ENCODE measurements at places on chromosomes 16 and 17. TPM values are rescaled to one million over a fixed set of nuclear protein-coding genes. Genes with fewer than 3 reads are reported as not detected.
A peak's percentile ranks its signal among the peaks of the same experiment; 100 is the strongest.

DNA sequence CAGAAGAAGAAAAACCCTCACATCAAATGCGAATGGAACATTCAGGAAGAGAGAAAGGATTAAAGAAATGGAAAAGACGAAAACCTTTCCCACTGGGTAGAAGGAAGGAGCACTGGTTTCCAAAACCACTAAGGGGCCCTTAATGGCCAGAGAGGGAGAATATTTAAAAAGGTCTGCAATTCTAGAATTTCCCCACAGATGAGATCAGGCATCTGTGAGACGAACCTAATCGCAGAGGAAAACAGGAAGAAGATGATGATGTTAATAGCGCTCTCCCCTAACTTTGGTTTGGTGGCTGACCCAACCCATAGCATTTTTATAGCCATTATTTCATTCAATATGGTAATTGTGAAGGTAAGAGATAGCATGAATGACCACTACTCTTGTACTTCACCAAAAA lies 32.8 kb downstream of the XYLT1 start:
- no peak for DNase-seq

DNA sequence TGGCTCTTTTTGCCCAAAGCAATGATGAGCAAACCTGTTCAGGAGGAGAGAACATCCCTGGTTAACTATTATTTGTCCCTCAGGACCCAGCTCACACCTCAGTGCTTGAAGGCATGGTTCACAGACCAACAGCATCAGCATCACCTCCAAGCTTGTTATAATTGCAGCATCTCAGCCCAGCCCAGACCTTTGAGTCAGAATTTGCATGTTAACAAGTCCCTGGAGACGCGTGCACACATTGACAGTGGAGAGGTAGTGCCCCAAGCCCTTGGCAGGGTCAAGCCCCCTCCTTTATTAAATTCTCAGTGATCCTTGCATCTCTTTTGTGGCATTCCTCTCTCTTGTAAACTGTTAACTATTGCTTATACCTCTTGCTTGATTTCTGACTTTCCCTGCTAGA lies 488.6 kb downstream of the HAPSTR1 start:
- DNase-seq, result no peak

DNA sequence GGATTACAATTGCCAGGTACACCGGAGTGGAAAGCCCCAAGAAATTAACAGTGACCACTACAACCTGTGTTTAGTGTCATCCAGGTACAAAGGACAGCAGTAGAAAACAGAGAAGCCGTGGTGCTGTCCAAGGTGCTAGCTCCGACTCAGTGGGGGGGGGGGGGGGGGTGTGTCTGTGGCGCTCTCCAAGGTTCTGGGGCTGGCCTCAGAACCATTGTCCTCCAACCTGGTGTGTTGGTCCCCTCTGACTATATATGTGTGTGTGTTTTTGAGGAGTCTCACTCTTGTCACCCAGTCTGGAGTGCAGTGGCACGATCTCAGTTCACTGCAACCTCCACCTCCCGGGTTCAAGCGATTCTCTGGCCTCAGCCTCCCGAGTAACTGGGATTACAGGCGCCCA lies 5.8 kb upstream of the ZNF23 start:
- DNase-seq, result no peak

GRCh38 chr16:24747441-24747840 lies 18.0 kb downstream of the TNRC6A start:
- no peak for DNase-seq

GRCh38 chr17:65885541-65886312 lies 306.2 kb downstream of the CEP112 start:
- DNase-seq, result no peak

DNA sequence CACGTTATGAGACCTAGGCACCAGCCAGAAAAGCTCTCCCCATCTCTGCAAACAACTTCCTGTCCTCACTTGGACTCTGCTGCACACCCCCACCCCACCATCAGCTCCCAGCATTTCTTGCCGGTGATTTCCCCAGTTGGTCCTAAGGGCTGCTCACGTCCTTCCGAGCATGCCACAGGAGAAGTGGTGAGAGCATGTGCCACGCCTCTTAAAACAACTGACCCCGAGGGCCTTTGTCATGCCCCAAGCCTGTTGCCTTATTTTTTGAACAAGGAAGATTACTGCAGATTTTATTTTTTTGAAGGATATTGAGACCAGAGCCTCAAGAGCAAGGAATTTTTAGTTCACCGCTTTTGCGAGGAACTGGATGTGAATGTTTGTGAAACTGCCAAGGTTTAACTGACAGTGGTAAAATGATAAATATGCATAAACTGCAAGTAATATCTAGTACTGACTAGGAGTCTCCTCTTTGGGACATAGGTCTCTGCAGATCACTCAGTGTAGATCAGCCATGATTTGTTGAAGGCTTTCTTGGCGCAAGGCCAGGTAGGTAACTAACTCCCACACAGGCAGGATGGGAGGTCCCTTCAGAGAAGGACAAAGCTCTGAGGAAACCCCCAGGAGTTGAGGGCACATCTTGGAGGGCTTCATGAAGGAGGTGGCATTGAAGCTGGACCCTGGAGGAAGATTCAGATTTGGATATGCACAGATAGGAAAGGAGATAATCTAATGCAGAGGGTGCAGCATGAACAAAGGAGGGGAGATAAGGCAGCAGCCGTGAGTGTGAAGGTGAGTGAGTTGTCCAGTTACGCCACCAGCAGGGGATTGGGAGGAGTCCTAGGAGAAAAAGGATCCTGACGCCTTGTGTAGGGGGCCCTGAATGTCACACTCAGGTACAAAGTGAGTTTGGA lies 44.7 kb downstream of the TMEM132E start:
- DNase-seq, result no peak

- no peak for DNase-seq
Measured at GRCh38 chr16:19861133-19861532, 23.5 kb downstream of the GPRC5B start.

CRYM gene
- total RNA-seq, result not detected

PRKCB gene
- 229 TPM for total RNA-seq

DNA sequence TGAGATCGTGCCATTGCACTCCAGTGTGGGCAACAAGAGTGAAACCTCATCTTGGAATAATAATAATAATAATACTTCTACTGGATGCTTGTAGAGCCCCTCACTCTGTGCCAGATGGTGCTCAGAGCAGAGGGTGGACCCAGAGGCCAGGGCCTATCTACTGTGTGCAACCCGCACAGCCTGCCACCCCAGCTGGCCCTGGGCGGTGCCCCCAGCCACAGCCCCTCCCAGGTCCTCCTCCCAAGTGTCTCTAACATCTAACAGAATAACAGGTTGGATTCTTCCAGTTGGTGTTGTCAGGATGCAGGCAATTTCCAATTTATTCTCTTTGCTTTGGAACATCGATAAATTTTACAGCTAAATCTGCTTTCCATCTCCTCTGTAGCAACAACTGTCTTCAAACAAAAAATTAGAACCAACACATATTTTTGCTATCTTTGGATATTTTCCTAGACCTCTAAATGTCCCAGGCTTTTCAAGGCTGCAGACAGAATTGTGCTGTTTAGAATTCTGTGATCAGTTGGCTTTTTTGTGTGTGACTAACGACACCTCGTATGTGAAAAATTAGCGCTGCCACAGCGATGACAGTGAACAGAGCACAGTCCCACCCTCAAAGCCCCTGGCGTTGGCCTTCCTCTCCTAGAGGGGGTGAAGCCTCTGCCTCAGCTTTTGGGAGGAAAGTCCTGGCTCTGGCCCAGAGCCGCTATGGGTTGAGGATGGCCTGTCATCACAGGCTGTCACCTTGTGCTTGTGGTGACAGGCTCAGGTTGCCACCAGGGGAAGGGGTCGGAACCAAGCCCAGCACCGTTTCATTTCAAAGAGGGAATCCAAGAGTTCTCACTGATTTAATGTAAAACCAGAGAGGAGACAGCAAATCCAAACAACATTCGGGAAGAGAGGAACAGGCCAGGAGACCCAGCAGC lies 7.6 kb upstream of the EVPL start:
- no peak for DNase-seq

DNA sequence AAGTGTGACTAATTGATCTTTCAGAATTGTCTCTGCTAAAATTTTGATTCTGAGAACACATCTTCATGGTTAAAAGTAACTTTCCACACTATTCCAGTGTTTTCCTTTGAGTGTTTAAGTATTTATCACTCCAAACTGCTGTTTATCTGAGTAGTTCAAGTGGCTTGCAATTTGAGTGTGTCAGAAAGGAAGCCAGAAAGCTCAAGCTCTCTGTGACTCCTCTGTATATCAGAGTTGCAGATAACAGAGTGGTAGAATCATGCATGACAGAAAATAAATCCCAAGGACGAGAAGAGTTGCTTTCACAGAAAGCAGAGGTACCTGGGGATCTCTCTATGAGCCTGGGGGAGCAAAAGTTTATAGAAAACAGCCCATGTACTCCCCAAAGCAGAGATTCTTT lies 130.0 kb downstream of the CYB561 start:
- DNase-seq, result no peak

GRCh38 chr17:19274893-19275292 lies 37.7 kb downstream of the EPN2 start:
- peak; percentile 36 for DNase-seq

GRCh38 chr17:2478458-2478857 lies 33.2 kb downstream of the METTL16 start:
- DNase-seq, result no peak

SCGB1C2 gene
- not detected for total RNA-seq

DNA sequence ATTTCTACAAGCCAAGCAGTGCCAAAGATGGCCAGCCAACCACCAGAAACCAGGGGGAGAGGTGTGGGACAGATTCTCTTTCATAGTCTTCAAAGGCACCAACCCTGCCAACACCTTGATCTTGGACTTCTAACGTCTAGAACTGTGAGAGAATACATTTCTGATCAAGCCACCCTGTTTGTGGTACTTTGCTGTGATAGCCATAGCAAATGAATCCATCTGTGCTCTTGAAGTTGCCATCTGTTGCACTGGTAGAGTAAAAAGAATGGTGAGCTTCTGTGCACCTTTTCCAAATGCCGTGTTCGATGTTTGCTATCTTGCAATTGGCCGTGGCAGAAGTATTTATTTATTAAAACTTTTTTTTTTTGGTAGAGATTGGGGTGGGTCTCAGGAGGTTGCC lies 16.7 kb upstream of the ADGRG1 start:
- DNase-seq, result no peak

CD300LF gene
- 30.0 TPM for total RNA-seq

TERB1 gene
- total RNA-seq, result not detected

DNA sequence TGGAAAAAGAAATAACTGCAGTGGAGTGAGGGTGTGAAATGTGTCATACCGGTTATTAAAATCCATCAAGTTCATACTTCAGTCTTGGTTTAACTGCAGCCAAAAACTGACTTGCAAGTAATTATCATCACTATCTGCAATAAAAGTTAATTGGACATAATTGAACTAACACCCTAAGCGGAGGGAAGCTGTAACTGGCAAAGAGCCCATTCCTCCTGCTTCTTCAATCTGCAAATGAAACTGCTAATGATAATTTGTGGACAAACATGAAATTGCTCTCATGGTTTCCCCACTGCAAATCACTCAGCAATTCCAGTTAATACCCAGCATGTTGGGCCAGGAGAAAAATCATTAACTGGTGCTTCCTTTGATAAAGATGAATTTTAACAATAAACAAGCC lies 46.5 kb downstream of the FAM222B start:
- DNase-seq, result no peak

CNTD1 gene
- not detected for total RNA-seq

GRCh38 chr17:382644-383533 lies 30.3 kb upstream of the RPH3AL start:
- DNase-seq, result peak; percentile 6

DNA sequence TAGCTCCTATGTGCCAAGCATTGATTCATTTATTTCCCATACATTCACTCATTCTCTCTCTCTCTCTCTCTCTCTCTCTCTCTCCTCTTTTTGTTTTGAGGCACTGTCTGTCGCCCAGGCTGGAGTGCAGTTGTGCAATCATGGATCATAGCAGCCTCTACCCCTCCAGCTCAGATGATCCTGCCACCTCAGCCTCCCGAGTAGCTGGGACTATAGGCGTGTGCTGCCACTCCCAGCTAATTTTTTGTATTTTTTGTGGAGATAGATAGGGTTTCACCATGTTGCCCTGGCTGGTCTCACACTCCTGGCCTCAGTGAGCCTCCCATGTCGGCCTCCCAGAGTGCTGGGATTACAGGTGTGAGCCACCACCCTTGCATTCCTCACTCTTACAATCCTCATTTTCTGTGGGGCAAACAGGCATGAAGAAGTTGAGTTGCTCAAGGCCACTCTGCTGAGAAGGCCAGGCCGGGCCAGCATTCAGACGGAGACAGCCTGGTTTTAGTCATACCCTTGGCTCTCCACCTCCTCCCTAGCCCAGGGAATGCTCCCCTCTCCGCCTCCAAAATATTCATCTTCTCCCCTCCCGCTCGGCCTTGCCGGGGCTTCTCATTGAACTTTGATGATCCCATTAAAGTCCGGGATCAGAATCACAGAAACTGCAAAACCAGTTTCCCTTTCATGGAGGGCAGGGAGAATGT lies 765 bp upstream of the PRM2 start:
- no peak for DNase-seq

HSPB9 gene
- not detected for total RNA-seq

DNA sequence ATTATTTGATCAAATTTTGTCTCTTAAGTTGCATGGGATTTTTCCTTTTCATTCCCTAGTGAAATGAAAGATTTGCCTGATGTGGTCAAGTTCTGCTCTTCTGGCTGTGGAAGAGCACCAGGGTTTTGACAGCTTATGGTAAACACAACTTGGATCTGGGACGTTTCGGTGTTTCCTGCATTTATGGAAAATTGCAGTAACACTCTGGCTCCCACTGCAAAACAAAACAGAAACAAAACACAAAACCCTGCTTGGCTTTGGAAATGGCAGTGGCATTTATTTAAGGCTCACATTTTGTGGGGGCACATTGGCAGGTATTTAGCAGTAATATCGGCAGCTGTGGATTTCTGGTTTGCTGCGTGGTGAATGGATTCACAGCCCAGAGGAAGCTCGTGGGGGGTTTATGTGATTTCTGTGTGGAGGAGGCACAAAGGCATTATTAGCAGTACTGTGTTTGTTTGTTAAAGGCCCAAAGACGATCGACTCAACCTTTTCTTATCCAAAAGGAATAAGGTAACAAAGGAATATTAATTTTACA lies 377.8 kb downstream of the SNX29 start:
- DNase-seq, result no peak

- DNase-seq, result no peak
Measured at GRCh38 chr16:76204249-76204648, 73.0 kb upstream of the CNTNAP4 start.

TEKT3 gene
- not detected for total RNA-seq

MYL11 gene
- total RNA-seq, result not detected

TBC1D3K gene
- total RNA-seq, result not detected

ST6GALNAC1 gene
- 6.1 TPM for total RNA-seq

SKAP1 gene
- total RNA-seq, result 19.9 TPM

DNA sequence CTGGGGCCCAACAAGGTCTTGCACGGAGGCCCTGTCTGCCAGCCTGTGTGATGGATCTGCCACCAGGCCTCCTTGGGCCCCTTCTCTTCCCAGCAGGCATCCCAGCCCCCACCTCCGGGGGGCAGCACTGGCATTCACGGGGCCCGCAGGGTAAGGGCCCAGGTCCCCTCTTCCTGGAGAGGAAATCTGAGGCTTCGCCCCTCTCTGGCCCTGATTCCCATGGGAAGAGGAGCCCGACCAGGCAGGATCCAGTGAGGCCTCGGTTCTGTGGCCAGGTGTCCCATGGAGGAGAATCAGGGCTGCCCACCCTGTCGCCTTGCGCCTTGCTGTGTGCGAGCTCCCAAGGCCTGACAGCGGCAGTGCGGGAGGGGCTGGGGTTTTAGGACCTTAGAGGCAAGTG lies 48.4 kb downstream of the PDPK1 start:
- DNase-seq, result peak; percentile 52

GRCh38 chr16:25228372-25228771 lies 11.6 kb downstream of the AQP8 start:
- DNase-seq, result no peak
